ENCODE measurements at places on chromosomes 6 and 20. TPM values are rescaled to one million over a fixed set of nuclear protein-coding genes. Genes with fewer than 3 reads are reported as not detected.

DNA sequence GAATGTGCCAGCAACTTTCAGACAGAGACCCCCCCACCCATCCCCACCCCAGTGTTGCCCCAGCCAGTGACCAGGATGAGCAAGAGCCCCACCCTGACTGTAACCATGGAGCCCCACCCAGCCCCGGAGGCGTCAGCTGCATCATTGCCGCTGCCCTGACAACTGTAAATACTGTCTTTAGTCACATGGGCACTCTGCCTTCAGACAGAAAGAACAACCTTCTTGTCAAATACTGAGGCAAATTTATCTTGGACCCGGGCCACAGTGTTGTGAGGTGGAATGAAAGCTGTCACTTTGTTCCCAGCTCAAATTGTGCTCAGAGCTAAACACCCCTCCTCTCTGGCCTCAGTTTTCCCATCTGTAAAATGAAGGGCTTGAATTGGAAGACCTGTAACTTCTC lies 23.7 kb downstream of the MOCS3 start:
- H3K27me3 ChIP-seq: no peaks in the 10 kb centered on the region
- peaks cover 14% of the 10 kb centered on the region for H3K4me1 ChIP-seq
- no peak overlapping the region for H3K4me3 ChIP-seq
- no peaks in the 10 kb centered on the region for H3K36me3 ChIP-seq

- peaks cover 22% of the 10 kb centered on the region for H3K4me1 ChIP-seq
- no peak for DNase-seq
- peak overlapping the region; percentile 63 for H3K27ac ChIP-seq
- H3K36me3 ChIP-seq: no peaks in the 10 kb centered on the region
Observed at GRCh38 chr20:19880256-19881079, 122.4 kb downstream of the RIN2 start.

GRCh38 chr6:134041093-134041492 lies 11.3 kb downstream of the SLC2A12 start:
- H3K4me1 ChIP-seq: peaks cover 4% of the 10 kb centered on the region
- DNase-seq: no peak
- H3K27me3 ChIP-seq: no peaks in the 10 kb centered on the region
- H3K36me3 ChIP-seq: no peaks in the 10 kb centered on the region

- H3K27me3 ChIP-seq: no peaks in the 10 kb centered on the region
- H3K4me1 ChIP-seq: peaks cover 51% of the 10 kb centered on the region
- peak; percentile 80 for DNase-seq
Observed at GRCh38 chr6:31180500-31180899, 10.0 kb upstream of the POU5F1 start.

AAR2 gene
- 22.8 TPM for total RNA-seq

ULBP2 gene
- not detected for total RNA-seq

GRCh38 chr6:106496823-106497222 lies 132.5 kb downstream of the RTN4IP1 start:
- DNase-seq: no peak
- H3K27ac ChIP-seq: no peak overlapping the region
- no peaks in the 10 kb centered on the region for H3K27me3 ChIP-seq
- H3K36me3 ChIP-seq: no peaks in the 10 kb centered on the region
- H3K4me1 ChIP-seq: no peaks in the 10 kb centered on the region

NMBR gene
- total RNA-seq: not detected

CCN5 gene
- not detected for total RNA-seq

DHX35 gene
- total RNA-seq: 33.8 TPM

GRCh38 chr6:24872779-24873178 lies 63.0 kb downstream of the RIPOR2 start:
- no peaks in the 10 kb centered on the region for H3K27me3 ChIP-seq
- H3K4me1 ChIP-seq: no peaks in the 10 kb centered on the region
- no peak overlapping the region for H3K4me3 ChIP-seq
- peaks cover 22% of the 10 kb centered on the region for H3K36me3 ChIP-seq
- DNase-seq: no peak

GRCh38 chr20:20079102-20079784 lies 26.9 kb downstream of the CFAP61 start:
- H3K4me1 ChIP-seq: no peaks in the 10 kb centered on the region
- no peak overlapping the region for H3K27ac ChIP-seq
- no peak overlapping the region for H3K4me3 ChIP-seq
- no peaks in the 10 kb centered on the region for H3K36me3 ChIP-seq
- no peak for DNase-seq

DNA sequence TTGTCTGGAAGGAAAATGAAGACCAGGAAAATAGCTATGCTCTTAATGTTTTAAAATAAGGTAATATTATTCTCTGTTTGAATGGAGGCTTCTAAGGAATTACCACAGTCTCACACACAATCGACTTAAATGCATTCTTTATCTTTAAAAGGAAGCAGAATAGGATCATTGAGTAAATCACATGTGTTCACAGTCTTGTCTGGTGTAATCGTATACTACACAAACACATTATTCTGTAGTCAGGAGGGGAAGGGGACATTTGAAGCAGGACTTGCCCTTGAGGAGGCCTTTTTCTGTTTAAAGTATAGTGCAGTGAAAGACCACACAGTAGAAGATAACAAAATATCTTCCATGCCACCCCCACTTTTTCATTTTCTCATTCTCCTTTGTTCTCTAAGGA lies 20.6 kb upstream of the REV3L start:
- no peak for DNase-seq
- no peaks in the 10 kb centered on the region for H3K4me1 ChIP-seq

DNA sequence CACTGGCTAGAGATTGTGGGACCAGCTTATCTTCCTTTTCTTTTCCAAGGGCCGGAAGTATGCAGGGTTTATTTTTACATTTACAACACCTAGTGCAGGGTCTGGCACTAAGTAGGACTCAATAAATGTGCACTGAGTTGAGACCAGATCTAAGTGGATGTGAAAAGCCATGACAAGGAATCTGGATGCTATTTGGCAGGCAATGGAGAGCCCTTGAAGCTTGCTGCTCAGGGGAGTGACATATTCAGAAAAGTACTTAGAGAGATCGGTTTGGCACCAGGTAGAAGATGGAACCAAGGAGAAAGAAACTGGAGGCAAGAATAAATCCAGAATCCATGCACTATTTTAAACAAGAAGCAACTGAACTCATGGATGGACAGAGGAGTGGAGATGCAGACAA lies 815.8 kb downstream of the MAFB start:
- no peak for DNase-seq
- H3K4me3 ChIP-seq: no peak overlapping the region
- H3K4me1 ChIP-seq: no peaks in the 10 kb centered on the region
- peaks cover 8% of the 10 kb centered on the region for H3K27me3 ChIP-seq

THBD gene
- 68.7 TPM for total RNA-seq

GJA10 gene
- not detected for total RNA-seq

All from stomach (tissue), 19 donors.